GM13976 (cell line): ENCODE measurements at places on chromosomes 1 and 21.

DNA sequence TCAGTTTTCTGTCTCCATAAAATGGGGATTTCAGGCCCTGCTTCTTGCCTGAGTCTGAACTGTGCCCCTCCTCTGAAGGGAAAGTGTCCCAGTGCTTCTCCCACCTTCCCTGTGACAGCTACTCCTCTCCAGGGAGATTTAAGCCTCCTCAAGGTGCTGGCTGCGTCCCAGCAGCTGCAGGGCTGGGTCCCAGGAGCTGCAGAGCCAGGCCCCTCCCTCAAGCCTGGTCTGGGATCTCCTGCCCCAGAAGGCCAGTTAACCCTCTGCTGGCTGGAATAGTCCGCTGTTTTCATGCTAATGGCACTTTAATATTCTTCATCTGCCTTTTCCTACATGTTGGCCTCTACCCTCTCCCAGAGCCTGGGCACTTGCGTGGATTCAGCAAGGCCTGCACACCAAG lies 99.0 kb downstream of the PLXNA2 start:
- DNase-seq: no peak

- DNase-seq: no peak
Measured at GRCh38 chr1:243264717-243265116, 8.9 kb downstream of the SDCCAG8 start.

GRCh38 chr1:25519624-25520023 lies 23.8 kb upstream of the LDLRAP1 start:
- DNase-seq: no peak

DNA sequence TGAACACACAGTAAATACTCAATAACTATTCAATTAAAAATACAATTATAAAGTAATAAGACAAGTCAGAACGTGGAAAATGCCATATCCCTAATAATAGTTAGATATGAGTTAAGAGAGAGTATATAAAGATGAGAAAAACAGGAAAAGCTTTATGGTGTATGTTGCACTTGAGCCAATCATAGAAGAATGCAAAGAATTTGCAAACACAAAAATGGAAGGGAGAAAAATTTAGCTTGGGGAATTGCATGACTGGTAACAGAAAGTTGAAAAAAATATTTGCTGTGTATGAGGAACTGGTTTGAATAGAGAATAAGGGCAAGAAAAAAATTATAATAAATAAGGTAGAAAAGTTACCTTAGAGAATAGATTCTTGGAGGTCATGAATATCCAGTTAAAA lies 739.6 kb upstream of the CXADR start:
- DNase-seq: no peak

GRCh38 chr1:12415038-12415466 lies 185.2 kb downstream of the VPS13D start:
- no peak for DNase-seq

DNA sequence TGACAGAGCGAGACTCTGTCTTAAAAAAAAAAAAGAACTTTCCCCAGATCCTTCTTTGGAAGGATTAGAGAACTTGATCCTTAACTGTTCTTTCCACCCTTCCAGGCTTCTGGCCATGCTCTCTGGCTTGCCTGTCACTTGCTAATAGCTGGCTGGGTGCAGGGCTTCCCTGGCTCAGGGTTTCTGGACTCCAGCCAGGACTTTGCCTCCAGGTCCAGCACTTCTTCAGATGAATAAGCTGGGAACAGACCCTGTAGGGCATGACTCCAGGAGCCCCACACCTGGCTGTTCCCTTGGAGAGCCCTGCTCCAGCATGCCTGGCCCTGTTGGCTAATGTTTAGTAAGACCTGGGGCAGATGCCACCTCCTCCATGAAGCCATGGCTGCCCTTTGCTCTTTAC lies 3.3 kb upstream of the NT5C1A start:
- DNase-seq: no peak

- DNase-seq: no peak
Measured at GRCh38 chr1:230679192-230679591, 34.7 kb downstream of the AGT start.

DNA sequence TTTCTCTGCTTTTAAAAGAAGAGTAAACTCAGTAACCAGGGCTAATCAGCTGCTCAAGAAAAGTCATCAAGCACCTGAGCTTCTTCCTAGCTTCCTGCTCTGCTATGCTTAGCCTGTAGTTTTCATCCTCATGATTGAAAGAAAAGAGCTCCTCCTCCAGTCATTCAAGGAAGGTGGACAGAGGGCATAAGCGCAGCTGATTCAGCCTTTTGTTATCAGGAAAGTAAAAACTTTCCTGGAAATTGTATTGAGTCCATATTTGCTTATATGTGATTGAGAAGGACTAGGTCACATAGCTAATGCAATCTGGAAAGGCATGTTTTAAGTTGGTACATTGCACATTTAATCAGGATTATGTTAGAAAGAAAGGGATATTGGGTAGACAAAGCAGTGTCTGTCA lies 8.5 kb upstream of the BACH1 start:
- no peak for DNase-seq

GRCh38 chr1:66502086-66502485 lies 31.9 kb upstream of the SGIP1 start:
- DNase-seq: no peak

DNA sequence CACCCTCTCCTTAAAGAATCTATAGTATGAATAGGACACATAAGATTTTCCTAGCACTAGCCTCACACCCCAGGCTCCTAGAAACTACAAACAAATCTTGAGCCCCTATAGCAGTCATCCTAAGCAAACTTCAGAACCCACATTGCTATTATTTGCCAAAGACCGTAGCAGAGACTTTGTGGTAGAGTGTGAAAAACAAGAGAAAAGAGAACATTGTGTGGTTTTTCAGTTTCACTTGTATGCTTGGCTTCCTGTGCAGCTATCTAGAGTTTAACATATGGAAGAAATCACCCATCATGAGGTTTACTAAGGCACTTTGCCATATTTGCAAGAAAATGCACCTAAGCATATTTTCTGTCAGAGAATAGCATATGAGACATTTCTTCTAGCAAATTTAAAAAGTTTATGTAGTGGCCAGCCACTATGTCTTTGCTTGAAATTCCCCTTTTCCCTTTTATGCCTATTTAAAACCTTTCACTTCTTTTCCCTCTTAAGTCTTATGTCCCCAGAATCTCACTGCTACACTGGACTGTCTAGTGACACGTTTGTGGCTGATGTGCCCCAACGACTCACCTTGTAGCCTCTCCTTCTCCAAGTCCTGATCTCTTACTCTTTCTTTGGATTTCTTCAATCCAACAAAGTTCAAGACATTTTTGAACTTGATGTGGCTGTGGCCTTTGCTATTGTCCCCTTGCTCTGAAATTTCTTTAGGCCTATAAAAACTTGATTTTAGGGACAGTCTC lies 25.6 kb downstream of the CCDC190 start:
- peak; percentile 54 for DNase-seq

- no peak for DNase-seq
Measured at GRCh38 chr1:65146908-65147423, 1.0 kb upstream of the AK4 start.

GRCh38 chr21:44057960-44058651 lies 46.0 kb downstream of the TRAPPC10 start:
- no peak for DNase-seq

- no peak for DNase-seq
Measured at GRCh38 chr1:116950517-116951199, 40.9 kb downstream of the PTGFRN start.

DNA sequence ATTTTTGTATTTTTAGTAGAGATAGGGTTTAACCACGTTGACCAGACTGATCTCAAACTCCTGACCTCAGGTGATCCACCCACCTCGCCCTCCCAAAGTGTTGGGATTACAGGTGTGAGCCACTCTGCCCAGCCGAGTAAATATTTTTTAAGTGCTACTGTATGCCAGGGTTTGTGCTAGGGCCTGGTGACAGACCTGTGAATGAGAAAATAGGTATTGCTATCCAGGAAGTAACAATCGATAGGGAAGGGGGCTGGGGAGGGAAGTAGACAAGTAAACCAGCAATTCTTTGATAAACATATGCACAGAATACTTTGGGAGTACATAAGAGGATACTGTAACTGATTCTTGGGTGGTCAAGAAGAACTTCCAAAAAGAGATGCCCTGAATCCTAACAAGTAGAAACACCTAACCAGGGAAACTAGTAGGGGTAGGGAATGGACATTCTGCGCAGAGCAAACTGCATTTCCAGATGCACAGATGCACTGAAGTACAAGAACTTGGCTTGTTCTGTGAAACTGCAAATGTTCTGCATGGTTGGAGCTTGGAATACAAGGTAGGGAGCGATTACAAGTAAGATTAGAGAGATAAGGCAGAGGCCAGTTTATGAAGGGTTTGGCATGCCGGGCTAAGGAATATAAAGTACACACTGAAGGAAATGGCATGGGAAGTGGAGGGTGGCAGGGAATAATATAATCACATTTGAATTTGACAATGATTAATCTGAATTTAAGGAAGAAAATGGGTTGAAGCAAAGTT lies 19.0 kb upstream of the DOCK7 start:
- DNase-seq: no peak

- no peak for DNase-seq
Measured at GRCh38 chr21:37967036-37967435, 50.8 kb upstream of the KCNJ6 start.

GRCh38 chr1:152907686-152908601 lies at the start of gene IVL:
Gene IVL, plus strand, starts transcription at chr1:152908546. Its CDS starts 1,252 bp downstream, at chr1:152909798.
- DNase-seq: peak; percentile 57

DNA sequence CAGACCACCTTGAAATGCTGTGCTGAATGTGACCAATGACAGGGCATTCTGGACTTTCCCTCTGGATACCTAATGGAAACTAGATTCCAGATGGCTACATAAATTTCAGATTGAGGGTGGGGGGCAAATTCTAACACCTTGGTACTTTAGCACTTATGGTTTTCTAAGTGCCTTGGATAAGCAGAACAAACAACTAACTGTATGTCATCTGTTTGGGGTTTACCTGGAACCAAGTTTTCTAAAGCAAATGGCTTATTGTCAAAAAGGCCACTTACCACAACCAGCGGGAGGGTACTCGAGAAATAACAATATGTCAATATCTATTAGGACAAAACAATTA lies 39.1 kb downstream of the GPR3 start:
- DNase-seq: no peak

- no peak for DNase-seq
Measured at GRCh38 chr1:82400521-82400920, 599.8 kb downstream of the ADGRL2 start.

- no peak for DNase-seq
Measured at GRCh38 chr1:170530972-170531757, 801 bp upstream of the GORAB start.

DNA sequence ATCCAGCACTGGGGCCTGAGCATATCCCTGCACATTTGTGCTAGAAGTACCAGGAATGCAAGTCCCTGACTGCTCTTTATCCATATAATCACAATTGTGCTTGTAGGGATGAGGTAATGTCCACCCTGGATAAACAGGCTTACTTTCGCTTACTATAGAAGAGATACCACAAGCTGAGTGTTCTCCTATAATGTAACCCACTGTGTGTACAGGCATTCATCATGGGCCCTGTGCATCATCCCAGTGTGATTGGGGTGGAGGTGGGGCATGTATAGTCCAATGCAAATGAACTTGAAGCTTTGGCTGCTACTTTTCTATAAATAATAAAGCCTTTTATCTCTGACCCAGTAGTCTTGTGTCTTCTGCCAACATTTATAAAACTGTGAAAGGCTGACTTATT lies 69.3 kb downstream of the MAN1A2 start:
- DNase-seq: no peak
